DMS79 treated with DMSO at 0.1 percent for 48 hours (cell line): ENCODE measurements at places on chromosomes 3 and 15.
A peak's percentile ranks its signal among the peaks of the same experiment; 100 is the strongest.

GRCh38 chr3:18717598-18717997 lies 292.5 kb upstream of the SATB1 start:
- DNase-seq: no peak

GRCh38 chr3:66444146-66444644 lies 56.6 kb downstream of the LRIG1 start:
- DNase-seq: no peak

GRCh38 chr3:38477057-38477820 lies 18.9 kb upstream of the EXOG start:
- no peak for DNase-seq

DNA sequence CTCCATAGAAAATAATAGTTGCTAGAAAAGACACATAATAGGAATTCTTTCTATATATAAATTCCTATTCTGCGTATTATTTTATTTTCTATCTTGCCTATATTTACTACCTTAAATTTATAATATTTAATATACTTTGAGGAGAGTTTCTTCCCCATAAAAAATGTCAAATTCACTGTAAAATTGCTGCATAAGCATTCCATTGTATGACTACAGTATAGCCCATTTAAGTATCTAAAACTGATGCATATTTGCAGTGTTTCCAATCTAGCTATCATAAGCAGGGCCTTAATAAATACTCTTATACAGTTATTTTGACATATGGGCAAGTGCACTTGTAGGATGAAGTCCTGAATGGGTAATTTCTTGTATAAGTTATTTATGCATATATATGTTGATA lies 1088.6 kb upstream of the EPHA6 start:
- no peak for DNase-seq

DNA sequence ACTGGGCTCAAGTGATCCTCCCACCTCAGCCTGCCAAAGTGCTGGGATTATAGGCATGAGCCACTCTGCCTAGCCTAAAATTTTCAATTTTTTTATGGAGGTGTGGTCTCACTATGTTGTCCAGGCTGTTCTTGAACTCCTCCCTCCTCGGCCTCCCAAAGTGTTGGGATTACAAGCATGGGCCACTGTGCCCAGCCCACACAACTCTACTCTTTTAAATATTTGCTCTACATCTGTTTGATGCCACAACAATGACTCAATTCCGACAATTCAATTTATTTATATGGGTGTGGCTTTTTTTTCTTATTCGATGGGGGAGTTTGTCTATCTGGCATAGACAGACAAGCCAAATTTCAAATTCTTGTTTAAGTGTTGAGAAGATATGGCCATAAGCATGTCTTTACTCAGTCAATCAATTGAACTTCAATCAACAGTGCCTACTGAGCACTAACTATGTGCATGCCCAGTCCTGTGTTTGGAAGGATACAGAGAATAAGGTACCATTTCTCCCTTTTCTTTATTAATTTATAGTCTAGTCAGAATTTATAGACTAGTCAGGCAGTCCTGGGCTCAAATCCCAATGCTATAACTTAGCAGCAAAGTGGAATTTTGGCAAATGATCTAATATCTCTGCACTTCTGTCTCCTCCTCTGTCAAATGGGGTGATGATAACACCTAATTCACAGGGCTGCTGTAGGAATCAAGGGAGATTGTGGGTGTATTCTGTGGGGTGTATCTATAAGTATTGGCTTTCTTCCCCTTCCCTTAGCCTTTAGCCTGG lies 54.6 kb upstream of the PIAS1 start:
- DNase-seq: no peak

- no peak for DNase-seq
Observed at GRCh38 chr3:43255662-43256061, 30.7 kb upstream of the SNRK start.

- no peak for DNase-seq
Observed at GRCh38 chr15:26132811-26133210, 269.7 kb upstream of the ATP10A start.

GRCh38 chr3:129645286-129645685 lies 38.8 kb upstream of the PLXND1 start:
- DNase-seq: peak; percentile 66

GRCh38 chr15:38899300-38899699 lies 334.7 kb upstream of the RASGRP1 start:
- DNase-seq: no peak

GRCh38 chr3:49199900-49200281 lies 28.5 kb downstream of the KLHDC8B start:
- no peak for DNase-seq

- DNase-seq: no peak
Observed at GRCh38 chr3:22361521-22361920, 610.5 kb upstream of the ZNF385D start.

- DNase-seq: no peak
Observed at GRCh38 chr3:55205990-55206389, 278.1 kb upstream of the LRTM1 start.

- no peak for DNase-seq
Observed at GRCh38 chr15:96213045-96213444, 117.5 kb upstream of the NR2F2 start.

GRCh38 chr3:115975796-115976195 lies 352.5 kb downstream of the GAP43 start:
- no peak for DNase-seq

DNA sequence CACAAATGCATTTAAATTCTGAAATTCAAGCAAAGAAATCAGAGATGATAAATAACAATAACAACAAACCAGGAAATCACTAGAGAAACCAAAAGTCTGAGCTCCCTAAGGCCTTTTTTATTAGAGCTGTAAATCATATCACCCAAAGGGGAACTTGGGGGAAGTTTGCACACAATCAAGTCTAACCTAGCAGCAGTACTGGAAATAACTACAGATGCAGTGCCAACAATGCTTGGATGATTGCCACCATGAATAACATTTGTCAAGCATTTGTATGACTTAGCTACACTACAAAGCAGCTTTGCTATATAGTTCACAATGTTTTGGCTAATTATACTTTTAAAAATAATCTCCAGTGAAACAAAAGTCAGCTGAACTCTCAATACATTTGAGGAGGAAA lies 27.8 kb downstream of the SHQ1 start:
- no peak for DNase-seq

DNA sequence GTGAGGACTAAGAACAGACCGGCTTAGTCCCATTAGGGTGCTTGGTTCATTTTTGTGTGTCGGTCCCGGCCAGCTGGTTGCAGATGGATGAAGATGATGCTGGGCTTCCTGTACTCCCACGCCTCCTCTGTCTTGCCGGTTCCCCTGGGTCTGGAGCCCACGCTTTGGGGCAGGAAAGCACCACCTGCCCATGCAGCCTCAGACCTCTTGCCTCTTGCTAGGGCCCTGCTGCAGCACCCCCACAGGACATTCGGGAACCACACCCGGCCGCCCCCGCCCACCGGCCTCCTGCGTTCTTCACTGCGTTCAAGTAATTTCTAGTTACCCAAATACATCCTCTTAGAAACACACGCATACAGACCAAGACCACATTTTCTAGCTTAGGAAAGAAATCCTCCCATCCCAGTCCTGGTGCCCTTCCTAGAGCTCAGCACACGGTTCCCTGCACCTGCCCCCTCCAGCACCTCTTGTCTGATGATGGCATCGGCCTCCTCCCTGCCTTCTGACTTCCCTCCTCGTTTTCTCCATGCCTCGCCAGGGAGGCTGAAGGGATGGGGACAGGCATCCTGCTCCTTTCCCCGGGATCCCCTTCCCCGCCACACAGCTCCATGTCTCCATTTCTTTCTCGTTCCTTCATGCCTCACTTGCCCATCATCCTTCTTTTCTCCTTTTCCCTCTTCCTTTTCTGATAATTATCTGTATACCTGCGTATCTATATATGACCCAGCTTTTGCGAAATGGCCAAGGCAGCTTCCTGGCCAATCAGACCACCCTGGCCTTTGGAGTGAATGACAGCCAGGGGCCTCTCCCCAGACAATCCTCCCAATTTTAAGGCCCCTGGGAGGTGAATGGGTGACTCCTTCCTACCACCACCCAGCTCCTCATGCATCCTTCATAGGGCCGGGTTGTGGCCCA lies 30.9 kb downstream of the FAM3D start:
- no peak for DNase-seq

DNA sequence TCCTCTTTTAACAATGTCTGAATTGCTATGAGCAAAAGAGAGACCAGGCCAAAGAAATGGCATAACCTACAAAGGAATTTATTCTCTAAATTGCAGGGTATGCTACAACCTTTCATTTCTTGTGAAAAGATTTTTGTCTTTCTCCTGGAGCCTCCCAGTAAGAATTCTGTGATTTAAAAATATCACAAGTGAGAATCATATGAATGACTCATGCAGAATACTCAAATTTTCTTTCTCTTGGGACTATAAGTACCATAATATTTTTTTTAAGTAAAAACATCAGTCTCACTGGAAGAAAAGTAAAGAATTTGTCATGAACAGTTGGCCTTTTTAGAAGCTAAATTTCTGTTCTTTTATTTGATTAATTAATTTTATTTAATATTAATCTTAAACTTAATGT lies 26.3 kb downstream of the SYNPR start:
- no peak for DNase-seq

GRCh38 chr15:58501006-58501405 lies 69.2 kb downstream of the LIPC start:
- DNase-seq: no peak

- DNase-seq: no peak
Observed at GRCh38 chr3:106326941-106327695, 458.3 kb upstream of the CBLB start.

DNA sequence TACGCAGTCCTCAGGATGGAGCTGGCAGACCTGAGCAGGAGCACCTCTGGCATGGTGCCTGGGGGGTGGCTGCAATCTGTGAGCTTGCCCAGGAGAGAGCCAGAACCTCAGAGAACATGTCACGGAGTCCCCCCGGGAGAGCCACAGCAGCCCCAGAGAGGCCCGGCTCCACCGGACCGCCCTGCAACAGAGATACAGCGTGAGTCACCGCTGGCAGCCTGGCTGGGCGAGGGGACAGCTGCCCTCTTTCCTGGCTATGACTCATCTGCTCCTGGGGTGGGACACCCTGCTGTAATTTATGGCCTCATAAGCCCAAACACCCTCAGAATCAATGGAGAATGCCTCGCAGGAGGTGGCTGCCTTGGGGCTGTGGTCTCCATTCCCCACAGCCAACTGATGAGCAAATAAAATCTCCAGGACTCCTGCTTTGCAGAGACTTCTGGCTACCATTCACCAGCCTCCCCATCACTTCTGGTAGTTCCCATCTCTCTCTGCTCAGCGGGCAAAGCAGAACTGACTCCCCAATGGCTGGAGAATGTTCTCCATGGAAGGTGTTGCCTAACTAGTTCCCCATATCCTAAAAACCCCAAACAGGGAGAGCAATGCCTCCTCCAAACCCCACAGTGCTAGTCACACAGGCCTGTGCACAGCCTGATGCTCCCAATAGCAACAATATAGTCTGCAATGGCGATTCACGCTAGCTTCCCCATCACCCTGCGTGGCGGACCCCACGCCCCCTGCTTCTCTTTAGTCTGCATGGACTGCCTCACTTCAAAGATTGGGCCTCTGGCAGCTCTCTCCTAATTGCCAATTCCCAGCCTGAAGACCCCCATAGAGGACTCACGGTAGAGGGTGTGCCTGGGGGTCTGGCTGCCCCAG lies 21.6 kb downstream of the ACSBG1 start:
- DNase-seq: no peak

- DNase-seq: no peak
Observed at GRCh38 chr3:15527031-15527459, 5.5 kb upstream of the COLQ start.

GRCh38 chr3:107428051-107428858 lies 51.0 kb downstream of the CCDC54 start:
- DNase-seq: no peak

DNA sequence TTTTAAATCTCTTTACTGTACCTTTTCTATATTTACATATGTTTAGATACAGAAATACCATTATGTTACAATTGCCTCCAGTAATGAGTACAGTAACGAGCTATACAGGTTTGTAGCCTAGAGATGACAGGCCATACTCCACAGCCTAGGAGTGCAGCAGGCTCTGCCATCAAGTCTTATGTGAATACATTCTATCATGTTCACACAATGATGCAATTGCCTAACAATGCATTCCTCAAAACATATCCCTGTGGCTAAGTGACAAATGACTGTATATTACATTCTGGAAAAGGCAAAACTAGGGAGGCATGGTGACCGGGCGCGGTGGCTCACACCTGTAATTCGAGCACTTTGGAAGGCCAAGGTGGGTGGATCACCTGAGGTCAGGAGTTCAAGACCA lies 192.4 kb upstream of the IGF1R start:
- no peak for DNase-seq

- no peak for DNase-seq
Observed at GRCh38 chr3:63970631-63971475, 52.4 kb downstream of the PSMD6 start.

- DNase-seq: no peak
Observed at GRCh38 chr3:139307601-139308555, 35.9 kb upstream of the MRPS22 start.

DNA sequence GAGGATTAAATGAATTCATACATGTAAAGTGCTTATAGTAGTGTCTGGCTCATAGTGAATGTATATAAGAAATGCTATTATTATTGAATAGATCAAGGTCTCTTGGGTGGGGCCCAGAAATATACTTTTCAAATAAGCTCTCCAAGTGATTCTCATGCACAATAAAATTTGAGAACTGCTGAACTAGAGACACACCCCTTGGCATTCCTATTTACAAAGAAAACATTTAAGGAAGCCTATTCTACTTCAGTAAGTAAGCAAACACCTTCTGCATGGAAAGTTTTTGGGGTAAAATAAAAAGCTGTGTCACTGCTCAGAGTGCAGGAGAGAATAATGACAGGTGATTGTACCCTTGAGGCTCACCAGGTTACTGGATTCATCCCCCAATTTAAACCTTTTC lies 75.2 kb downstream of the EOMES start:
- no peak for DNase-seq

- DNase-seq: no peak
Observed at GRCh38 chr3:102063572-102063971, 214.3 kb downstream of the NFKBIZ start.

DNA sequence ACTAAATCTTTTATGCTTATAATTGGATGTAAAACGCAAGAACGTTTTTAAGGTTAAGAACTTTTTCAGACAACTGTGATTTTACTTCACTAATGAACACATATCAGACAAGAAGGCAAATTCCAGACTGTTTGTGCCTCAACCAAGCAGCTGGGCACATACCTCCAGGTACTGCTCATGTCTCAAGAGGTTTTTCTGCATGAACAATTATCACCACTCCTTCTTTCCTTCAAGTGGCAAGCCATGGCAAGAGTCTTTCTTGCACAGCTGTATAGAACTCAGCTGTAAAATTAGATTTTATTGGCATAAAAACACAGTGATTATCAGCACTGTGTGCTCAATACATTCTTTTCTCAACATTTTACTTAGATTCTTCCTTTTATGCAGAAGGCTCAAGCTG lies 64.3 kb downstream of the FNDC3B start:
- DNase-seq: peak; percentile 87
